Kasumi-1 (cell line): ENCODE measurements at places on chromosomes 7 and 10.

DNA sequence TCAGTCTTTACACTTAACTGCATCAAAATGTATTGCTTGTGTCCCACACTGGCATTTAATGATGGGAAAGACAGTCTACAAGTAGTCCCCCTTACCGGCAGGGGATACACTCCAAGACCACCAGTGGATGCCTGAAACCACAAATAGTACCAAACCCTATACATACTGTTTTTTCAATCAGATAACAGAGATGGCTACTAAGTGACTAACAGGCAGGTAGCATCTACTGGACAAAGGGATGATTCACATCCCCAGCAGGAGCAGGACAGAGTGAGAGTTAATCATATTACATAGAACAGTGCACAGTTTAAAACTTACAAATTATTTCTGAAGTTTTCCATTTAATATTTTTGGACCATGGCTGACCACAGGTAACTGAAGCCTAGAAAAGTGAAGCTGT is 13.2 kb downstream of the TMEM243 start:
- no peak for DNase-seq

GRCh38 chr10:89664203-89664602 is 19.2 kb upstream of the PANK1 start:
- no peak for DNase-seq

DNA sequence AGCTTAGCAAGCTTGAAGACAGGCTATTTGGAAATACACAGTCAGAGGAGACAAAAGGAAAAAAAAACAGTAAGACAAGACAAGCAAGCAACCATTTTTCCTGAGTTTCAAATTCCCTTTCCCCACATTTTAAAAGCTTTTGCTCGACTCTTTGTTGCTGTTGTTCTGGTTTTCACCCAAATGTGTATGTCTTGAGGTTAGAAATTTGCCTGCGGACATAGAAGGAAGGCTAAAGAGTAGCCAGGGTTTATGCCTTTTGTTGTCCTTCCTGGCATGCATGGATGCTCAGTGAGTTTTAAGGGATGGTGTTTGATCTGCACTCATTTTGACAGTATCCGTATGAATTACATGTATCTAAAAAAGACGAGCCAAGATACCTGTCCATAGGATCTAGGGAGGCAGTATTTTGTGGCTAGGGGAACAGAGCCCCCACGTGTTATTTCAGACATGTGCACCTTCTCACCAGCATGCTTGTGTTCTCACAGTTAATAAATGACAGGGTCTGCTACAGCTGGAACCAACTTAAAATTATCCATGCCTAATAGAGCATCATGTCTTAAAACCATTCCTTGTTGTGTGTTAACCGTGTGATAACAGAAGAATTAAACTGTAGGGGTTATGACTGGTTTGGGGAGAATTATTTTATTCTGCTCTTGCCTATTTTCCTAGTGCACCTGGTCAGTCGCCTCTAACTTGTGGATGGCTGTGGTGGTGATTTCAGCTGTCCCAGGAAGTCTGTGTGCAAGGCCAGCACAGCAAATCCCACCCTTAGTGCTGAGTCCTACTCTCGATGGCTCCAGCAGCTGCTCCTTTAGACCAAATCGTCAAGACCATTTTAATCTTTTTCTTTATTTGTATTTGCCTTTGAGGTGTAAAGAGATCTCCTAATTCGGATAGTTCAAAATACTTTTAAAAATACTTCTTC is 9.1 kb downstream of the WIPF3 start:
- DNase-seq: no peak

DNA sequence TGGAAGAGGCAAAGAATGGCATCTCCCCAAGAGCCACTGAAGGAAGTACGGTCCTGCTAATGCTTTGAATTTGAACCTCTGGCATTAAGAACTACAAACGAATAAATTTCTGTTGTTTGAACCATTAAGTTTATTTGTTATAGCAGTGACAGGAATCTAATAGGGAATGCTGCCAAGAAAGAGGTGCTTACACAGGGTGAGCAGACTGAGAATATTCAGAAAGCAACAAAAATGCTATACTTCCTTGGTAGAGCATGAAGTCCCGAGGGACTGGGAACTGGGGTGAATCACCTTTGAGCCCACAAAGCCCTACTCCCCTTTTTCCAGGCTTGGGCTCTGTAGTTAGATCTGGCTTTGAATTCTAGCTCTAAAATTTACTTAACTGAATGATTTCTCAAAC is 45.0 kb downstream of the PANK1 start:
- no peak for DNase-seq
